ENCODE measurements at places on chromosomes 16 and 17. TPM values are rescaled to one million over a fixed set of nuclear protein-coding genes. Genes with fewer than 3 reads are reported as not detected.

IFT20 gene
- polyA plus RNA-seq: 65.2 TPM

DNA sequence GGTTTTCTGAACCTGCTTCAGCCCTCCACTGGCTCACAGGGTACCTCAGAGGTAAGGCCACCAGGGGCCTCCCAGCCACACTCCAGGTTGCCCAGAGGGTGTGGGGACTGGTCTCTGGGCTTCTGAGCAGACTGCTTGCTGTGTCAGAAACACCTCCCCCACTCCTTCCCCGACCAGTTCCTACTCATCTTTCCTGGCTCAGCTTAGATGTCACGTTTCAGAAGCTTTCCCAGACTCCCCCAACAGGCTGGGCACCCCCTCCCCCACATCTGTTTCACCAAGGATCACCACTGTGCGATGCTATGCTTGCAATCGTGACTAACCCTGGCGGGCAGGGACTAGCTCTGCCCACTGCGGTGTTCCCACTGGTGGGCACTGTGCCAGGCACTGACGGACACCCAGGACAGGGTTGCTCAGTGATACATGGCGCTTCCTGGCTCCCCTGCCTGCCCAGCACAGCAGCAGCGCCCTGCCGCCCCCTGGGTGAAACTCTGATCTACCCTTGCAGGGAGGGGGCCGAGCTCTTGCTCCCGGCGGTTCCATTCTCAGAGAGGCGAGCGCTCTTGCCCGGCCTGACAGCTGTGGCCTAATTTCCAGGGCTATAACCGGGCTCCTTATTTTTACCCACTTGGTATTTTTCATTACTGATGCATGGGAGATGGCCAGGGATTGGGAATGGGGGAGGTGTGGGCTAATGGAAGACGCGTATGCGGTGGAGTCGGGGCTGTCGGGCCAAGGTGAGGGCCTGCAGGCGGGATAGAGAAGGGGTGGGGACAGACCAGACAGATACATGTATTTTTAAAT is 29.4 kb upstream of the MTSS2 start:
- peak; percentile 98 for DNase-seq

DNA sequence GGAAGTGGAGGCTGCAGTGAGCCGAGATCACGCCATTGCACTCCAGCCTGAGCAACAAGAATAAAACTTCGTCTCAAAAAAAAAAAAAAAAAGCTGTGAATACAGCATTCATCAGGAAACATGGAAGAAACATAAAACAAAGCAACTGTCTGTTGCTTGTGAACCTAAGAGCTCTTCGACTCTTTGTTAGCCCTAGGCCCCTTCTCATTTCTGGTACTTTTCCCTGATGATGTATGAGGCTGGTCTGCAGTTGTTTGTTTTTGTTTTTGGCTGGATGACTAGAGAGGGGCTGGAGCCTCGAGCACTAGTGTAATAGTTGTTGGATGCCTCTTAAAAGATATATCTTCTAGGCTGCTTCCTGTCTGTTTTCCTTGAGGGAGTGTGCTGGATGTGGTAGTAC is 113.5 kb downstream of the MAP2K6 start:
- DNase-seq: no peak

- DNase-seq: peak; percentile 56
These were observed 65.9 kb upstream of the TNRC6C start for GRCh38 chr17:77892469-77893143.

GRCh38 chr17:37429453-37429852 is 22.8 kb downstream of the TADA2A start:
- no peak for DNase-seq

PDIA2 gene
- polyA plus RNA-seq: not detected

IGFALS gene
- polyA plus RNA-seq: 2.0 TPM

GRCh38 chr17:49821916-49822315 is 26.0 kb downstream of the TAC4 start:
- DNase-seq: no peak

Measured in sigmoid colon (tissue), 7 donors.